Esophagus squamous epithelium (tissue), 5 donors: ENCODE measurements at places on chromosomes 16 and 17. TPM values are rescaled to one million over a fixed set of nuclear protein-coding genes. Genes with fewer than 3 reads are reported as not detected.

Gene MIS12
- 14.4 TPM for total RNA-seq

Gene ZNF597
- 0.68 TPM for total RNA-seq

Gene KCNH6
- total RNA-seq = not detected

Gene KREMEN2
- 3.9 TPM for total RNA-seq

Gene MT1G
- total RNA-seq = 21.4 TPM

DNA sequence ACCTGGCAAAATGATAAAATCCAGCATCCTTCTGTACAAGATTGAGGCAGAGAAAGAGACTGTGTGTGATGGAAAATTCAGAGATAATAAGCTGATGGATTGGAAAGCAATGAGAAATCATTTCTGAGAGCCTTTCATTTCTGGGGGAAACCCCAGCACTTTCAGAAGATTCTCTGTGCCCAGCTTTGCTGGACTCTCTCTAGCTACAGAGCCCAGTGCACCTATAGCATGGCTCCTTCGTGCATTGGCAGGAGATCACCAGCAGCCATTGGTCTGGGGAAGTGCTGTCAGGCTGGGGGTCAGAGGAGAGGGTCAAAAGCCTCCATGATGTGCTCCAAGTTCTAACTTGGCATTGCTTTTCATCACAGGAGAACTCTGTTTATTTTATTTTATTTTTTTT is 259.9 kb downstream of the SOX9 start:
- peaks cover 16% of the 10 kb centered on the region for H3K27me3 ChIP-seq
- no peak for DNase-seq
- H3K4me1 ChIP-seq = no peaks in the 10 kb centered on the region
- no peak overlapping the region for H3K4me3 ChIP-seq
- no peaks in the 10 kb centered on the region for H3K36me3 ChIP-seq

DNA sequence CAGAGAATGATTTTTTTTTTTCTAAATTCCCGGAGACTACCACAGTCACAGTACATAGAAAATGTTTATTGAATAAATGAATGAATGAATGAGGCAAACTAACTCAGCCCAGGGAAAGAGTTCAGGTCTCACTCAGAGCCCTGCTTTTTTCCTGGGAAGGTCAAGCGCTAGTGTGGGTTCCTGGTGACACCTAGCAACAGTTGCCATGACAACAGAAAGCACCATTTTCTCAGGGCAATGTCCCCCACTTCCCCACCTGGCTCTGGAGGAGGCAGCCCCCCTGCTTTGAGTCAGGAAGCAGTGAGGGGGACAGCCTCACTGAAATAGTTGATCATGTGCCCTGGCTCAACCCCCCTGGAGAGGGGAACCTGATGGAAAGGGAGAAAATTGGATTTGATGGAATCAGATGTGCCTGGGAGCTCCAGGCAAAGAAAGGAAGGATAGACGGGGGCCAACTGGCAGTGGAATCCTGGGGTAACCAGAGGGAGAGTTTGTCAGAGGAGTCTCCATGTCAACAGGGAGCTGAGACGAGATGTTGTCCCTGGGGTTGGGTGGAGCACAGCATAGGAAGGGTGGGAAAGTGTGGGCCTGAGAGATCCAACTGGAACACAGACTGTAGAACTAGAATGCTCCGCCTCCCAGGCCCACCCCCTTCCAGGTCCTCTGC is 242.2 kb upstream of the CCL2 start:
- H3K4me3 ChIP-seq = no peak overlapping the region
- DNase-seq = no peak
- no peaks in the 10 kb centered on the region for H3K36me3 ChIP-seq
- H3K4me1 ChIP-seq = peaks cover 5% of the 10 kb centered on the region

GRCh38 chr17:69451416-69452394 is 37.2 kb downstream of the MAP2K6 start:
- H3K27me3 ChIP-seq = no peaks in the 10 kb centered on the region
- no peak overlapping the region for H3K4me3 ChIP-seq
- H3K27ac ChIP-seq = no peak overlapping the region
- DNase-seq = no peak
- H3K4me1 ChIP-seq = peaks cover 17% of the 10 kb centered on the region
- H3K36me3 ChIP-seq = no peaks in the 10 kb centered on the region

DNA sequence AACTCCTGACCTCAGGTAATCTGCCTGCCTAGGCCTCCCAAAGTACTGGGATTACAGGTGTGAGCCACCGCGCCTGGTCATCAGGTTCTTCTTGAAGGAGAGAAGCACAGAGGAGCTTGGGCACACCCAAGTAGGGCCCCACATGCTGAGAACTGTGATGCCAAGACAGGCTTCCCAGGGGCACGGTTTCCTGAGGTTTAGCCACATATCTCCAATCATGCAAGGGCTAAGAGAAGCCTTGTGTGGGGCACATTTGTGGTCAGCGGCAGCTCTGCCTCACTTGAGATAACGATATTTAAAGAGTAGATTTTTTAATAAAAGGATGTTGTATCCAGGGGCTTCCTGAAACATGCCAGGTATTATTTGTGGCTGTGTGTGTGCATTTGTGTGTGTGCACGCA is 46.9 kb downstream of the CUEDC1 start:
- no peaks in the 10 kb centered on the region for H3K36me3 ChIP-seq
- no peaks in the 10 kb centered on the region for H3K27me3 ChIP-seq
- H3K4me3 ChIP-seq = no peak overlapping the region
- peak overlapping the region; percentile 92 for H3K27ac ChIP-seq
- DNase-seq = no peak

DNA sequence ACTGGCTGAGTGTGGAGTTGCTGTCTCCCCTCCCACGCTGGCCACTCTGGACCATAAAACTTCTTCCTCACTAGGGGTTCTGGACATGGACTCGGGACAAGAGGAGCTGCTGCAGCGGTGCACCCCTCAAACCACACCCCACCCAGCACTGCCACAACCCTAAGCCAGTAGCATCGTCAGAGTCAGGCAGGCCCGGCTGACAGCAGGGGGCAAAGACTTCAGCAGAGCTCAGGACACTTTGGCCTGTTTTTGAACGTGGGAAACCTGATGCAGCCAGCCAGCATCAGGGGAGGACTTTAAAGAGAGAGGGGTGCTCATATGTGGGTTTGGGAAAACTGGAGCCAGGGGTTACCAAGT is 9.6 kb downstream of the MEOX1 start:
- no peaks in the 10 kb centered on the region for H3K27me3 ChIP-seq
- no peak overlapping the region for H3K27ac ChIP-seq
- DNase-seq = no peak
- H3K4me1 ChIP-seq = peaks cover 24% of the 10 kb centered on the region

DNA sequence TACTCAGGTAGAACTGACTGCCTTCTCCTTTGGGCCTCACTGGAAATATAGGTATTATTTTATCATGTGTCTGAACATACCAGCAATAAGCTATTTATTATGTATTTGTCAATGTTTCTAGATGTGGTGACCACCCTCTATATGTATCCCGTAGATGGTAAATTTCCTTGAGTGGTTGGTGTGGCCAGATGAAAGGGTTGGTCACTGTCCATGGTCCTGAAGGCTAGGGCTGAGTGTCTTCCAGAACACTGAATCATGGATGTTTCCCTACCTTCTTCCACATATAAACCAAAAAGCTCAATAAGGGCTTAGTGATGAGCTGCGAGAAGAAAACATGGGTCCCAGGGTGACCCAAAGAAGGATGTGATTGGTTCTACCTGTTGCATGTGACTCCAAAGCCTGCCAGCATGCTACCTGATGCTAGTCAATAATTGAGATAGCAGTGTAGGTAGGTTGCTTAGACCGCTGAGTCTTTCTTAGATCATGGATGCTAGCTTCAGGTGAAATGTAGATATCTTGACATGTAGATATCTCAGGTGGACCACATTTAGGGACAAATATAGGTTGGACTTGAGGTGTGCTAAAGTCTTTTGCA is 150.3 kb downstream of the ASIC2 start:
- H3K27me3 ChIP-seq = no peaks in the 10 kb centered on the region
- H3K36me3 ChIP-seq = no peaks in the 10 kb centered on the region
- no peak overlapping the region for H3K27ac ChIP-seq

GRCh38 chr16:74700438-74701225 is at the start of gene MLKL:
Gene MLKL (minus strand): TSS chr16:74700862. CDS start chr16:74695757, 5,105 bp downstream.
- peaks cover 15% of the 10 kb centered on the region for H3K4me1 ChIP-seq
- peak within 1 kb of the TSS; percentile 92 for H3K4me3 ChIP-seq
- no peaks in the 10 kb centered on the region for H3K36me3 ChIP-seq
- DNase-seq = no peak
- H3K27ac ChIP-seq = peak within 1 kb of the TSS; percentile 93
- H3K27me3 ChIP-seq = no peaks in the 10 kb centered on the region
